ENCODE measurements at places on chromosomes 7 and 10.

DNA sequence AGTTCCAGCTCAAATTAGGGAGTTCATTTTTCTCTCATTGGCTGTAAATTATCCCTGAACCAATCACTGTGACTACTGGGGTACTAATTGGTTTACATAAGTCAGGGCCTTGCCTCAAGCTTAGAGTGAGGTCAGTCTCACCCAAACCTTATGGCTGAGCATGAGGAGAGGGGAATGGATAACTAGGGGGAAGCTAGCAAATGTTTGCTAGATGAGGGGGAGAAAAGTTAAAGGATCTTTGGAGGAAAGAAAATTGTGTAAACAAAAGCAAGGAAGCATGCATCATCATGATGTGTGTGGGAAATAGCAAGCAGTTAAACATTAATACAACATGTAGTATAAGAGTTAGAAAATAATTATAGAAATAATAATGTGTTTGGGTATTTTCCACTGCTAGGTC is 121.9 kb downstream of the BBS9 start:
- DNase-seq, result no peak

DNA sequence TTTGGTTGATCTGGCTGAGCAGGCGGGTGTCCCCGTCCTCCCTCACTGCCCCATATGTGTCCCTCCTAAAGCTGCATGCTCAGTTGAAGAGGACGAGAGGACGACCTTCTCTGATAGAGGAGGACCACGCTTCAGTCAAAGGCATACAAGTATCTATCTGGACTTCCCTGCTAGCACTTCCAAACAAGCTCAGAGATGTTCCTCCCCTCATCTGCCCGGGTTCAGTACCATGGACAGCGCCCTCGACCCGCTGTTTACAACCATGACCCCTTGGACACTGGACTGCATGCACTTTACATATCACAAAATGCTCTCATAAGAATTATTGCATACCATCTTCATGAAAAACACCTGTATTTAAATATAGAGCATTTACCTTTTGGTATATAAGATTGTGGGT is 26.9 kb upstream of the TRIM56 start:
- peak; percentile 21 for DNase-seq

DNA sequence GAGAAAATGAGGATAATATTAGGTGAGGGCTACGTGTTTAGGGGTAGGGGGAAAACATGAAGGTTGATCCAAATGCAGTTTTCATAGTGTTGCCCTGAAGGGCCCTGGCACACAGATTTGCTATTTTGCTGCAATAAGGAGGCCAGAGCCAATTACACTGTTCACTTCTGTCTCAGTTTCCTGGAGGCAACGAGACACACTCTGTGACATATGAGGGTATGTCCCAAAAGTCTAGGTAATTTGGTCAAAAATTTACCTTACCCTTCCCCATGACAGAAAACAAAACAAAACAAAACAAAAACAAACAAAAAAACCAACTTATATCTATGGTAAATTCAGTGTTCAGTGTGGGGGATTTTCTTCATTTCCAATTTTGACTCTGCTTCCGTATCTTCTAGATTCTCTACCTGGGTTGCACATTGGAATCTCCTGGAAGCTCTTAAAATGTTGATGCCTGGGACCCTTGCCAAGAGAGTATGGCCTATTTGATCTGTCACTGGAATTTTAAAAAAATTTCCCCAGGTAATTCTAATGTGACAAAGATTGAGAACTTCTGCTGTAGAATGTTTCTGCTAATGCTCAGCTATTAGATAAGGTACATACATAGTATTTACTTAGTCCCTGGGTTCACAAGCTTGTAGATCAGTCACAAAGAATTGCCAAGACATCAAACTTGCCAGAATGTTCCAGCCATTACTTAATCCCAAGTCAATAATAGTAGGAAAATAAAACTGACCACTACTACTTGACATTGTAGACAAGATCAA is 139.5 kb downstream of the SEMA3E start:
- no peak for DNase-seq

DNA sequence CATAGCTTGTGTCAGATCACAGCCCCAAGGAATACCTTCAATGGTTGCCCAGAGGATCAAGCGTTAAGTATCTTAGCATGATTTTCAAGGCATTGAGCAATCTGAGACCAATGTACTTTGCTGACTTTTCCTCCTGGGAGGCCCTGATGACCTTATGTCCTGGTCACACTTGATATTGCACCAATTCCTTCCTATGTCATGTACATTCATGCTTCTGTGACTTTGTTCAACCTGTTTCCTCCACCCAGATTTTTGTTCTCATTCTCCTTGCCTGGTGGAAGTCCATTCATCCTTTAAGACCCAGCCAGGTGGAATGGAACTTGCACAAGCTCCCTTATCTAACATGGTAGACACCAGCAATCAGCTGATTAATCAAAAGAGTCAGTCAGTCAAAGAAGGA is 160.8 kb downstream of the PFKFB3 start:
- no peak for DNase-seq

GRCh38 chr7:68038621-68039314 is 1042.1 kb downstream of the TYW1 start:
- DNase-seq, result no peak

GRCh38 chr7:80206763-80207162 is 72.1 kb downstream of the GNAI1 start:
- DNase-seq, result no peak

- DNase-seq, result no peak
These were observed 236.3 kb upstream of the CTBP2 start for GRCh38 chr10:125396676-125397075.

DNA sequence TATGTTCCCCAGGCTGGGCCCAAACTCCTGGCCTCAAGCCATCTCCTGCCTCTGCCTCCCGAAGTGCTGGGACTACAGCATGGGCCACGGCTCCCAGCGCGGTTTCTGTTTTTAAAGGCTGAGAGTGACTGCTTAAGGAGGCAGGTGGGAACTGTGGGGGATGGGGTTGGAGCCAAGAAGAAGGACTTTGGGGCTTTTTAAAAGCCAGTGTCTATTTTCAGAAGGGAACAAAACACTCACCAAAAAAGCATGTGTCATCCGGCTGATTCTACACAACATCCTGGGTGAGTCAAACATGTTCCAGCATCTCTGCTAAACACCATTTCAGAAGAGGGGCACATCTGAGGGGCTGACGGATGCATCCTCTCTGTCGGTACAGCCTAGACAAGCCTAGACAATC is 824.5 kb downstream of the TYW1 start:
- DNase-seq, result no peak

DNA sequence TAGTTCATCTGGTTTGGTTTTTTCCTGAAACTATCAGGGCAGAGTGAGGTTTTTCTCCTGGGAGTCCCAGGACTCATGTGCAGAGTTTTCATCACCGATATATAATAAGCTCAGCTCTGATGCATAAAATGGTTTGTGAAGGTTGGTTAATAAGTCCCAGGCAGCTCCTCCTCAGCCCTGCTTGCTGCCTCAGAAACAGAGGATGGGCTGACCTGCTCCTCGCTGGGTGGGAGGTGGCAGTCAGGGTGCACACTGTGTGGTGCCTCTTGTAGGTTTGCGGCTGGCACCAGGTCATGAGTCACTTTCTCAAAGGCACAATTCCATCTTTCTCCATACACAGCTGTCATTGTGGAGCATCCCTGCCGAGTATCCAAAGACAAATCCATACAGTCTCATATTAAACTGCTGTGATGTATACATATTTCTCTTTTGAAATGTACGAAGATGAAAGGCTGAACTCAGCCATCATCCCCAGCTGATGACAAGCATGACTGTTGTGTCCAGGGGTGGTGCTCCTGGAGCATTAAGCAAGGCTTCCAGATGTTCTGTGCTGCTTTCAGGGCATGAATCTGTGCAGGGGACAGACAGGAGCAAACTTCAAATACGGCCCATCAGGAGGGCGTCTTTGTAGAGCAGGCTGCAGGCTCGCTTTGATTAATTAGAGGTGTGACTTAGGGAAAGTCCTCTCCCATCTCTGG is 125.7 kb upstream of the NPS start:
- DNase-seq, result no peak

- DNase-seq, result no peak
These were observed 104.7 kb downstream of the TMEM178B start for GRCh38 chr7:141178486-141179135.

GRCh38 chr7:105015390-105015965 is 1.5 kb downstream of the KMT2E start:
- DNase-seq, result peak; percentile 40

DNA sequence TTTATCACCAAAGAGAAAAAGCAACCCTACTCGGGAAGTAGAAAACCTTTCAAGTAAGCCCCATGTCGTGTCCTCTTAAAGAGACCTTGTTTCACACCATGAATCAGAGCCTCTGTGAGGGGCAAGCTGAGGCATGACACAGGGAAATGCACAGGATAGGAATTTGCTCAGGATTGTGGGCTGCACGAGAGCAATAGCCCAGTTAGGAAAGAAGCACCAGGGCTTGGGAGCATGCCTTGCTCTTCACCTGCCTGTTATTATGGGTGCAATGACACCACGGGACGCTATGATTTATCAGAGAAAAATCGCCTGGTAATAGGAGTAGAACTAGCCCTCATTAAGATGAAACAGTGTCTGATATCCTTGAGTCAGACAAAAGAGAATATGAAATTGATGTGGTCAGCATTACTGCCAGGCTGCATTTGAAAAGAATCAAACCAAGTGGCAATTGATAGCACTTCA is 562.9 kb upstream of the NRP1 start:
- DNase-seq, result no peak

DNA sequence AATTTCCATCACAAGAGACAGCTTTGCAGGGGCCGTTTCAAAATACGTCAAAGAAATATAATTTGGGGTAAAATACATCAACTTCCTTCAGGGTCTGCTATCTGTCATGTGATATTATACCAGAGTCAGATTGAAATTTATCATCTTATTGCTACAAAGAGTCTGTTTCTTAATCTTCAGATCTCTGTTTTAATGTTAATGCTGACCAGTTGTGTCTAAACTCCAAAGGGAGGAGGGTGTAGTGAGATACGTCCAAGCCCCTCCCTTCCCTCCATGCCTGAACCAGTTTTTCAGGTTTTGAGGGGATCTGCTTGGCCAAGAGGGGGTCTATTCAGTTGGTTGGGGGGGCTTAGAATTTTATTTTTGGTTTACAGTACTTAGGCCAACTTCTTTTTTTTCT is 891.6 kb downstream of the GRM8 start:
- no peak for DNase-seq

GRCh38 chr10:97865488-97865887 is 15.8 kb downstream of the GOLGA7B start:
- DNase-seq, result no peak

DNA sequence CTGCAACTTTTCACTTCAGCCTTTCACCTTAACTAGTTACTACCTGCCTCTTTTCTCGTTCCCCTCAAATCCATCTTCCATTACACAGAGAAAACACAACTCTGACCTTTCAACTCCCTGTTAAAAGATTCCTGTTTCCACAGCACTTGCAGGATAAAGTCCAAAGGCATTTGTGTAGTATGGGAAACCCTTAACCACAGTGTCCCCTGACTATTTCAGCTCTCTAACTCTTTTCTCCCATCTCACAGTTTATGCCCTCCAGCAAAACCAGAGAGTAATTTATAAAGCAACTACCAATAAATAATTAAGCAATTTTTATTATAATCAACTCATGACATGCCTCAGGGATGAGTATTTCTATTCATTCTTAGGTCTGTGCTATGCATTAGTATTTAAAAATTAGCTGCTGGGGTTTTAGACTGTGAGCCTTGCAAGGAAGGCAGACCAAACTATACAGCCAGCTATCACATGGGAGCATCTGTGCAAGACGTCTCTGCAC is 51.0 kb downstream of the COL1A2 start:
- DNase-seq, result no peak

DNA sequence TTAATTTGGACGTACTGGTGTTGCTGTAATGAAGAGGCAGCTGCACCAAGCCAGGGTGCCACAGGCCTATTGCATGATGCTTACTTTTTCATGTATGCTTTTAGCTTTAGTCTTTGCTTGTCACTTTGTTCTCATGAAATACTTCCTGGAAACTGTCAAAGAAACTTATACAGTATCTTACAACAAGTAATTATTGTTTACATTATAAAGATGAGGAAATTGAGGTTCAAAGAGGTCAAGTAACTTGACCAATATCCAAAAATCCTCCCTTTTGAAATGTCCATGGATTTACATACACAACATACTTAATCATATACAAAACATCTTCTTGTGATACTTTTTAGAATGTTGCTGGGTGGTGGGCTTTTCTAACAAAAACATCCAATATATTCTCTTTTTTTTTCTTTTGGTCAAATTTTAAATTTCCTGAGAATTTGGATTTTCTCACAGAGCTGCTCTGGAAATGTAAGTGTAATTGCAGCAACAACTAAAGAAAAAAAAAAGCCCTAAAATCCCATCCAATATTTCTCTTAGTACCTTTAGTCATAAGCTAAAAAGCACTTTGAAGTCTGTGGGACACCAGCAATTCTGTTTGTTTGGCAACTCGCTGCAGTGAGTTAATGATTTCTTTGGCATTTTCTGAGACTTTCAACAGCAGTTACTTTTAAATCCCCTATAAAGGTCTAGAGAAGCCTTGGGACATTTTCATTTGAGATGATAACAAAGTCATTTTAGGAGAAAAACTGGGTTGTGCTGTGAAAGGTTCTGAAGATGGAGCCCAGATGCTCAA is 500.6 kb upstream of the IGFBP3 start:
- DNase-seq, result no peak

GRCh38 chr7:19681596-19681995 is 27.2 kb downstream of the POLR1F start:
- no peak for DNase-seq

GRCh38 chr10:110918643-110919348 is at the start of gene BBIP1:
Gene BBIP1, minus strand, starts transcription at chr10:110919180. Its CDS starts 1,023 bp downstream, at chr10:110918157.
- no peak for DNase-seq

- no peak for DNase-seq
These were observed 450.7 kb upstream of the TEX47 start for GRCh38 chr7:89246196-89246595.

- DNase-seq, result no peak
These were observed 782 bp downstream of the IFIT5 start for GRCh38 chr10:89414879-89415821.

DNA sequence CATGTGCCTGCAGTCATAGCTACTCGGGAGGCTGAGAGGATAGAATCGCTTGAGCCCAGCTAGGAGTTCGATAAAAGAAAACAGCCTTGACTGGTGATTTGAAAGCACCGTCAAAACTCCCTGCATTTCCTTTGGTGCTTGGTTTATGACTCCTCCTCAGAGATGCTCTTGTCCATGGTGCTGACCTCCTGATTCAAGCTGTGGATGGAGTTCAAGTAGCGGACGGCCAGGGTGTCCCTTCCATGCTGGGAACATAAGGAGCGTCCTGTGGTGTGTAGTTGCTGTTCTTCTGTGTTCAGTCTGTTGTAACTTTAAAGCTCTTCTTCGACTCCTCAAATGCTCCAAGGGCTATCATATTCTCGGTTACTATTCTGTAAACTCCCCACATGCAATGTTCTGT is 382.5 kb upstream of the KIAA1217 start:
- no peak for DNase-seq

GRCh38 chr7:140670343-140670935 is 2.3 kb upstream of the ADCK2 start:
- DNase-seq, result no peak

- no peak for DNase-seq
These were observed 515.7 kb upstream of the GALNT17 start for GRCh38 chr7:70616211-70616610.

GRCh38 chr10:97659589-97659988 is 19.1 kb downstream of the PI4K2A start:
- DNase-seq, result no peak

All from CD4-positive, alpha-beta T cell treated with Interleukin-15 for 1 hour (primary cell).